Brain pericyte (primary cell): ENCODE measurements at places on chromosomes 1 and 21.

GRCh38 chr1:228809621-228810394 lies 74.5 kb downstream of the RHOU start:
- DNase-seq = no peak

DNA sequence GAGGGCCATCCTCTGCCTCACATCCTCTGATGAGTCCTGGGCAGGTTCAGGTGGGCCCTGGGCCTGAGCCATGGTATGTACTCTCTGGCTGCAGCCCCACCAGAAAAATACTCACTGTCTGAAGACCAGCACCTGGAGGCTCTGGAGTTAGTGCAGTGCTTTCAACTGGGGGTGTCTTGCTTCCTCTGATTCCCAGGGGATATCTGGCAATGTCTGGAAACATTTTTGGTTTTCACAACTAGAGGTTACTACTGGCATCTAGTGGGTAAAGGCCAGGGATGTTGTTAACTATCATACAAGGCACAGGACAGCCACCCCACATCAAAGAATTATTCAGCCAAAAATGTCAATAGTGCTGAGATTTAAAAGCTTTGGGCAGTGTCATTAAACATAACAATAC lies 152.7 kb downstream of the HIVEP3 start:
- DNase-seq = no peak

GRCh38 chr1:197355248-197355995 lies 87.4 kb downstream of the CRB1 start:
- no peak for DNase-seq

DNA sequence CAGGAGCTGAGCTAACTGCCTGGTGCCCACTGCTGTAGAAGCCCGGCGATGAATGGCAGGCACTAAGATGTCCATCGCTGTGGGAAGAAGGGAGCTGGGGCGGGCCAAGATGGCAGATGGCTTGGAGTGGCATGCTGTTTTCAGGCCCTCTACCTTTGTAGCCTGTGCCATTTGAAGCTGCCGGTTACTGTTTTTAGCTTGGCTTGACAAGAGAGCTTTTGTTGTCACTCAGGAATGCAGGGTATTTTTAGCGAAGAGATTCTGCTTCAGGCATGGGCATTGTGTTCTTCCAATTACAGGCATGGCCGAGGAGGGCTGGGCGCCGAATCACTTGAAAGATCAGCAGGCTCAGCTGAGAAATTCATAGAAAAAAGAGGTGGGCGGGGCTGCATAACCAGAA lies 348.7 kb downstream of the RPS6KC1 start:
- no peak for DNase-seq
